ENCODE measurements at places on chromosomes 6 and 20.

GRCh38 chr6:158475344-158476302 is 84.3 kb upstream of the TMEM181 start:
- H3K27me3 ChIP-seq = no peaks in the 10 kb centered on the region
- no peaks in the 10 kb centered on the region for H3K4me1 ChIP-seq
- no peak overlapping the region for H3K4me3 ChIP-seq
- no peak for DNase-seq

- no peak overlapping the region for H3K27ac ChIP-seq
- no peaks in the 10 kb centered on the region for H3K36me3 ChIP-seq
- no peak for DNase-seq
- H3K27me3 ChIP-seq = no peaks in the 10 kb centered on the region
- H3K4me3 ChIP-seq = no peak overlapping the region
- peaks cover 16% of the 10 kb centered on the region for H3K4me1 ChIP-seq
Measured at GRCh38 chr20:48153523-48153922, 368.2 kb upstream of the SULF2 start.

- no peaks in the 10 kb centered on the region for H3K27me3 ChIP-seq
- no peak overlapping the region for H3K4me3 ChIP-seq
- H3K27ac ChIP-seq = no peak overlapping the region
- DNase-seq = no peak
- H3K36me3 ChIP-seq = no peaks in the 10 kb centered on the region
Measured at GRCh38 chr6:25675167-25675566, 23.2 kb downstream of the SCGN start.

GRCh38 chr6:64874776-64875175 is 832.2 kb downstream of the EYS start:
- H3K36me3 ChIP-seq = no peaks in the 10 kb centered on the region
- no peak overlapping the region for H3K4me3 ChIP-seq
- no peaks in the 10 kb centered on the region for H3K27me3 ChIP-seq
- no peaks in the 10 kb centered on the region for H3K4me1 ChIP-seq
- H3K27ac ChIP-seq = no peak overlapping the region

DNA sequence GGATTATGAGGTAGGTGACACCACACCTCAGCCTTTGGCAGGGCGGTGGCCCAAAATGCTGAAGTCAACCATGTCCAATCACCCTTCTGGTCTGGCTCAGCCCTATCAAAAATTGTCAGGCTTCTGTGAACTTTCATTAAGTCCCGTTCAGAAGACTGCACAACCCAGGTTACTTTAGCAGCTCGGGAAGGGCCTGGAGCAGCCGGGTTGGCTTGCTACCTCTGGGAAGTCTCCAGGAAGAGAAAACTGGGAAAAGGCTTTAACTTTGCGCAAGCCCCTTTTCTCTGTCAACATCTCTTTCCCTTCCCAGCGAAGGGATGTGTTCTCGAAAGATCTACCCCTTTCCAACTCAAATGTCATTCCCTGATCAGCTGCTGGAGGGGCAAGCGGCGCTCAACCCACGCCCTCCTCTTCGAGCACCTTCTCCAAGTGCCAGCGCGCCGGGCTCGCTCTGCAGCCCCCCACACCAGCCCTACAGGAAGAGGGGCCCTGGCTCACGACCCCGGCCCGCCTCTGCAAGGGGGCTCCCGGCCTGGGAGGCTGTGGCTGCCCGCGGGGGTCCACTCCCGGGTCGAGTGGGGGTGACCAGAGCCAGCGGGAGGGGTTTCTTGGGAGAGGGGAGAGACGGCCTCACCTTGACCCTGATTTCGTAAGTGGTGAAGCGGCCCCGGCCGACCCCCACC is 573 bp downstream of the SNX3 start:
- H3K27ac ChIP-seq = peak overlapping the region; percentile 90
- DNase-seq = peak; percentile 39
- H3K4me3 ChIP-seq = peak overlapping the region; percentile 61
- peaks cover 22% of the 10 kb centered on the region for H3K36me3 ChIP-seq
- H3K27me3 ChIP-seq = no peaks in the 10 kb centered on the region
- H3K4me1 ChIP-seq = peaks cover 3% of the 10 kb centered on the region

- no peaks in the 10 kb centered on the region for H3K27me3 ChIP-seq
- H3K4me1 ChIP-seq = no peaks in the 10 kb centered on the region
- no peak overlapping the region for H3K4me3 ChIP-seq
- H3K27ac ChIP-seq = no peak overlapping the region
- no peaks in the 10 kb centered on the region for H3K36me3 ChIP-seq
Measured at GRCh38 chr20:19749618-19750071, 8.4 kb upstream of the RIN2 start.

DNA sequence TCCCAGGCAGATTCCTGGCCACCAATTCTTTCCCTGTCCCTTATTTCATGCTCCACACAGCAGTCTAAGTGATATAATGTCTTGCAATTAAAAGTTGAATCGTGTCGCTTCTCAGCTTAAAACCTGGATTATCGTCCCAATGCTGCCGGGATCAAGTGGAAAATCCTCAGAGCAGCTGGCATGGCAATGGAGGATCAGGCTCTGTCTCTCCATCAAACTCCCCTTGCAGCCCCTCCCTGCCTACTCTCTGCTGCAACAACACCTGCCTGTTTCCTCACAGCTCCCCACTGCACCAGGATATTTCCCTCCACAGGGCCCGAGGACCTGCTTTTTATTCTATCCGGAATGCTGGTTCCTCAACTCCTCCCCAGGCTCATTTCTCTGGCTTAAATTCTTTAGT is 277.1 kb downstream of the SYNE1 start:
- H3K4me1 ChIP-seq = peaks cover 3% of the 10 kb centered on the region
- no peaks in the 10 kb centered on the region for H3K36me3 ChIP-seq
- H3K27ac ChIP-seq = no peak overlapping the region
- no peak for DNase-seq
- no peak overlapping the region for H3K4me3 ChIP-seq
- no peaks in the 10 kb centered on the region for H3K27me3 ChIP-seq

GRCh38 chr6:50815436-50816114 is 3.1 kb upstream of the TFAP2B start:
- H3K4me3 ChIP-seq = no peak overlapping the region
- peaks cover 49% of the 10 kb centered on the region for H3K27me3 ChIP-seq
- peaks cover 2% of the 10 kb centered on the region for H3K4me1 ChIP-seq
- no peak overlapping the region for H3K27ac ChIP-seq
- no peaks in the 10 kb centered on the region for H3K36me3 ChIP-seq

DNA sequence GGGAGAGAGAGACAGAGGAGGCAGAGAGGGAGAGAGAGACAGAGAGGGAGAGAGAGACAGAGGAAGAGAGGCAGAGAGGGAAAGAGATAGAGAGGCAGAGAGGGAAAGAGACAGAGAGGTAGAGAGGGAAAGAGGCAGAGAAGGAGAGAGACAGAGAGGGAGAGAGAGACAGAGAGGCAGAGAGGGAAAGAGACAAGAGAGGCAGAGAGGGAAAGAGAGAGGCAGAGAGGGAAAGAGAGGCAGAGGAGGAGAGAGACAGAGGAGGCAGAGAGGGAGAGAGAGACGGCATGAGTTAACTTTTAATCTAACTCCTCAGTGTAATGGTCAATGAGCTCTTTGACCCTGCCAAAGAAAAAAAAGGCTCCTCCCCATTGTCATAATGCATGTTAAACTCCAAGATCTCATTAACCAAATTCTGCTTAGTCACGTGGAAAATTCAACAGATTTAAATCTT is 7.1 kb downstream of the ELOVL2 start:
- no peak for DNase-seq
- no peak overlapping the region for H3K4me3 ChIP-seq
- H3K27ac ChIP-seq = no peak overlapping the region
- H3K36me3 ChIP-seq = no peaks in the 10 kb centered on the region
- H3K4me1 ChIP-seq = peaks cover 28% of the 10 kb centered on the region

DNA sequence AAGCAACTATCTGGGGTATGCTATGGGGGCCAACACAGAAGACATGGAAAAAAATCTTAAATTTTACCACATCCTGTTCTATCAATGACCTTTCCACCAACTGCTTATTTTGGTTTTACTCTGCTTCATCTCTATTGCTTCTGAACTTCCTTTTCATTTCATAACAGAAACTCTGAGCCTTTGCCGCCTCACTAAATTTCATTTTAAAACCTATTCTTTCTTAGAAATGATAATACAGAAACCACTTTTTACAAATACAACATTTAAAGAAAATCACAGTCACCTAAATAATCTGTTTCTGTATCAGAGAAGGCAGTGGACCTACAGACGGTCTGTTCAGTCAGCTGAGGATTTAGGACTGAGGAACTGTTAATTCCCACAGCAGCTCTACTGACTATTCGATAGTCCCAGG is 117.5 kb downstream of the KCNQ5 start:
- no peak overlapping the region for H3K27ac ChIP-seq
- no peaks in the 10 kb centered on the region for H3K4me1 ChIP-seq
- H3K4me3 ChIP-seq = no peak overlapping the region
- no peaks in the 10 kb centered on the region for H3K27me3 ChIP-seq
- DNase-seq = no peak

DNA sequence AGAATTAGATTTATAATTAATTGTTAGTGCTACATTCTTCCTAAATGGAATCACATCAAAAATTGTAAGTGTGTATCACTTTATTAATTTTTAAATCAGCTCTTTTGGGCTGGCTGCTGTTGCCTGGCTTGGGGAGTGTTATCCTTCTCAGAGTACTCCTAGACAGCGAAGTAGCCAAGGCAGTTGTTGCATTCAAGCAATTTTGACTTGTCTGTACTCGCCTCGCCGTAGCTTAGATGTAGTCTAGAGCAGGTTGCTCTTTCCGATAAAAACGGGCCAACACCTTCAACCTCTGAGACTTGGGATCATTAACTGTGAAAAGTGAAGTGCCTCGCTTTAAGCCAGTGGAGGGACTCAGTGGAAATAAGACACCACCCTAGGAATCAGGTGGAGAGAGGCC is 151.3 kb downstream of the FARS2 start:
- H3K4me3 ChIP-seq = no peak overlapping the region
- H3K27ac ChIP-seq = no peak overlapping the region
- H3K4me1 ChIP-seq = peaks cover 3% of the 10 kb centered on the region
- no peak for DNase-seq
- H3K36me3 ChIP-seq = no peaks in the 10 kb centered on the region

DNA sequence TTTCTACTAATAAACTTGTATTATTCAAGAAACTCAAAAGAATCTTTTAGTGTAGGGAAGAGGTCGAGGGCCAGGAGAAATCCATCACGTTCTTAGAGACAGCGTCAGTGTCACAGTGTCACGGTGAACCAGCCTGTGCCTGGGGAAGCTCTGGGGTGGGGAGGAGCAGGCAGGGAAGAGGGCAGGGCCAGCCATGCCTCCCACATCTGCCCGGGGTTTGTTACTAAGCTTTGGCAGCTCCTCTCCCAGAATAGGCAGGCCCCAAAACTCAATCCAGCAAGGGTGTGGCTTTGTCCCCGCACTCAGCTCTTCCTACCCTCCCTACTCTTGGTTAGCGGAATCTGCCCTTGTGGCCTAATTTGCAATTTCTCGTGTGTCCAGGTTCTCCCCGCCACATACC is 72.9 kb downstream of the TCP11 start:
- H3K27me3 ChIP-seq = no peaks in the 10 kb centered on the region
- peaks cover 8% of the 10 kb centered on the region for H3K4me1 ChIP-seq
- DNase-seq = no peak
- H3K36me3 ChIP-seq = peaks cover 7% of the 10 kb centered on the region
- no peak overlapping the region for H3K27ac ChIP-seq

GRCh38 chr6:68368845-68369244 is 266.2 kb upstream of the ADGRB3 start:
- no peaks in the 10 kb centered on the region for H3K4me1 ChIP-seq
- H3K4me3 ChIP-seq = no peak overlapping the region
- no peak for DNase-seq
- H3K27me3 ChIP-seq = no peaks in the 10 kb centered on the region
- H3K36me3 ChIP-seq = no peaks in the 10 kb centered on the region

GRCh38 chr6:145081677-145082076 is 653.6 kb downstream of the EPM2A start:
- no peak for DNase-seq
- no peaks in the 10 kb centered on the region for H3K36me3 ChIP-seq
- H3K27me3 ChIP-seq = no peaks in the 10 kb centered on the region
- peaks cover 4% of the 10 kb centered on the region for H3K4me1 ChIP-seq
- H3K27ac ChIP-seq = no peak overlapping the region

DNA sequence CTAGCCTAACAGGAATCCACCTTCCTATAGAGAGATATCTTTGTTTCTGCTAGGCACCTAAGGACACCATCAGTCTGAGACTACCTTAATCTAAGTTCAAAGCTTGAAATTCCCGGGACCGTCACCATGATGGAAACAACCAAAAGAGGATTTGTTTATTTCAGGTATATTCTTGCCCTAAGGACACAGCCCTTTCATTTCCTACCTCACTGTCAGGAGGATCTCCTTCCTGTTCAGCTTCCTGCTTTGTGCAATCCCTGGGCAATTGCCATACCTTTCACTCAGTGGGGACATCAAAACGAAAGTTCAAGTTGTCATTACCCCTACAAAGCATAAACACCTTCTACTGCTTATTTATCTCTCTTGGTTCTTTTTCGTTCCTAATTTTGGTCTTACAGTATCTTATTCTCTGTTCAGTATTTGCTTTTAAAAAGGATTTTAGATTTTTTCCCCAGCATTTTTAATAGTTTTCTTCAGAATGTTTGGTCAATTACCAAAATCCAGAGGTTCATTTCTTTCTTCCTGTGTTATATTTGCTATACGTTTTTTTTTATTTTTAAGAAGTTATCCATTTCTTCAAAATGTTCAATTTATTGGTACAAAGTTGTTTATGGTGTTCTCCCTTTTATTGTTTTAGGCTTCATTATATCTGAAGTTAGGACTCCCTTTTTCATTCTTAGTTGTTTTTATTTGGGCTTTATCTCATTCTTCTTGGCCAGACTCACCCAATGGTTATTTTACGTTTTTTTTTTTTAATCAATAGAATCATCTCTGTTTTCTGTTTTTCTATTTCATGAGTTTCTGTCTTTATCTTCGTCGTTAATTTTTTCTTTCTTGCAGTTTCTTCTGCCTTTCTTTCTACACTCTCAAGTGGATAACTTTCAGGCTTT is 13.0 kb upstream of the TBPL1 start:
- no peak for DNase-seq
- no peak overlapping the region for H3K27ac ChIP-seq
- no peaks in the 10 kb centered on the region for H3K4me1 ChIP-seq
- peaks cover 3% of the 10 kb centered on the region for H3K27me3 ChIP-seq

GRCh38 chr20:24289737-24290481 is 179.5 kb upstream of the SYNDIG1 start:
- H3K4me1 ChIP-seq = no peaks in the 10 kb centered on the region
- no peaks in the 10 kb centered on the region for H3K36me3 ChIP-seq
- H3K4me3 ChIP-seq = no peak overlapping the region
